ENCODE measurements at places on chromosomes 12 and 14.

- no peak for DNase-seq
Observed at GRCh38 chr14:100557658-100558057, 29.6 kb downstream of the BEGAIN start.

DNA sequence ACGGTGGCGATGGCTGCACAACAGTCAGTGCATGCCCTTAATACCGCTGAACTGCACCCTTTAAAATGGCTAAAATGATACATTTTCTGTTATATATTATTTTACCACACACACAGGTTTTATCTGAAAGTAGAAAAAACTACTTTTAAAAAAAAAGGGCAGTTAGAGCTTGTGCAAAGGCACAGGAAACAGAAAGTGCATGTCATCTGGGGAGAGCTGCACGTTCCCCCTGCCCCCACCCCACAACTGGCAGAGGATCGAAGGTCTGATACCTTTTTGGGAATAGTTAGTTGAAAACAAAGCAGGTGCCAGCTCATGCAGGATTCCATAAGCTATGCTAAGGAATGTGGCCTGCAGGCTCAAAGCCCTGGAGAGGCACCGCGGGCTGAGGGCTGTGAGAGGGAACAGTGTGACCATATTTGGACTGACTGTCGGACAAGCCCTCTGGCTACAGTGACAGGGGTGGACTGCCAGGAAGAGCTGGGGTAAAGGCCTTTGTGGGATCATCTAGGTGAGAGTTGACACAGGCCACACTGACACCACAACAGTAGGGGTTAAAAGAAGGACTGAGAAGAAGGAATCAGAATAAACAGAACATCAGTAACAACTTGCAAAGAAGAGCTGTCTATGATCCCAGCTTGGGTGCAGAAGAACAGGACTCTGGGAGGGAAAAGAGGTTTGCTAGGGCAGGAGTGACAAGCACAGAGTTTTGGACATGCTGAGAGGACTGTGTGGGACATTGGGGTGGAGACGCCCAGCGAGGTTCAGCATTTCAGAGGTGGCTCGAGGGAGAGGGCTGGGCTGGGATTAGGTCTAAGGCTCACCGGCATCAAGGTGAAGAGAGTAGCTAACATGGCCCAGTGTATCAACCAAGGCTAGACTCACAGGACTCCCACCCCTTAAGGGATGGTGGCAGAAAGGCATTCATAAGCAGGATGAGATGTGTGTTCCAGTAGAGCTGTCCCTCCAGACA lies 54.6 kb downstream of the ACTN1 start:
- DNase-seq = no peak

DNA sequence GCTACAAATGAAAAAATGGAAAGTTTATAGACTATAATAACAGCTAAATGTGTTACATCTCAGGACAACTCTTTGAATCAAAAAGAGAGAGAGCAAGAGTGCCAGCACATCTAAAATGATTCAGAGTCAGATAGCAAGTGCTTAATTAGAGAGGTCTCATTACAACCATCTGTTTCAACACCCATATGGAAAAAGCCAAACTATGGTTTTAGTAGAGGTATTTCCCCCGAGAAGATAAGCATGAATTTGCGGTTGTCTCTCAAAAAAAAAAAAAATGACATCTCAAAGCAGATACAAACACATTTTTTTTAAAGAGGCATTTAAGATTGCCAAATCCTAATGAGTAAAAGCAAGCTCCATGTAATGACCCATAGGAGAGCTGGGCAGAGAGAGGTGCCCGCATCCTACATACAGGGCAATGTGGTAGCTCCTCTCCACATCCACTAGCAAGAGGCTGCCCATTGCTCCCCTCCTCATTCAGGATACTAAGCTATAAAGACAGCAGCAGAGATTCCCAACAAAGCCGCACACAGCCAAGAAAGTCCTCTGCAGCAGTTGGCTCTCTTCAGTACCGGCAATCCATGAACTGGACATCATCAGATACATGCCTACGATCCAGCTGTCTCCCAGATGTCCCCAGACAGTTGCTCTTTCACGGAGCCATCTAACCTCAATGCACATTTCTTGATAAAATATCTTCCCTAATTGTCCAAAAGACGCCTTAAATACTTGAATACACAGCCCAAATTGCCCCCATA lies 100.4 kb downstream of the EFCAB11 start:
- DNase-seq = no peak

GRCh38 chr12:32486158-32486557 lies 86.8 kb downstream of the FGD4 start:
- no peak for DNase-seq

DNA sequence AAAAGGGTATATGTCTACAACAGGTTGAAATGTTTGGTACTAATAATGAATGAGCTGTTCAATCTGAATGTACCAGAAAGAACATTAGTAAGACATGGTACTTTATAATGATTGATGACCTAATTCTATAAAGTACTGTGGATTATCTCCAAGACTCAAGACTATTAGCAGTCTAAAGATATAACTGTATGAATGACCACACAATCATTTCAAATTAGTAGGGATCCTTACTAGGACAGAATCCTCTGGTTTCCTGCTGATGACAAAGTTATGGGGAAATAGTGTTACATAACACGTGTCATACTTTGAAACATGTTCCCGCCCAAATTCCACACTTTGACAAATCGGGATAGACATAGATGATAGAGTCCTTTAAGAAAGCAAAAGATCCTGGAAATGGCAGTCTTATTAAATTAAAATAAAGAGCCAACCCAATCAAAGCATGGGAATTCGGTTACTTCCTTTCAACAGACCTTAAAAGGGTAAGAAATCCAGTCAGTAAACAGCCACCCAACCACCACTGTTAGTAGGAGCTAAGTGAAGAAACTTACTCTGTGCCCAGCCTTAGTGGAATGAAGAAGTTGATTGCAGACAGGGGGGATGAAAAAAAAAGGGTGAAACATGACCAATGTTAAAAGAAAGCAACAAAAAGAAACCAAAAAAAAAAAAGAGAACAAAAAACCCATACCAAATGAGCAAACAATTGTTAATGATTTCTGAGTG lies 2.8 kb downstream of the VPS29 start:
- DNase-seq = no peak

DNA sequence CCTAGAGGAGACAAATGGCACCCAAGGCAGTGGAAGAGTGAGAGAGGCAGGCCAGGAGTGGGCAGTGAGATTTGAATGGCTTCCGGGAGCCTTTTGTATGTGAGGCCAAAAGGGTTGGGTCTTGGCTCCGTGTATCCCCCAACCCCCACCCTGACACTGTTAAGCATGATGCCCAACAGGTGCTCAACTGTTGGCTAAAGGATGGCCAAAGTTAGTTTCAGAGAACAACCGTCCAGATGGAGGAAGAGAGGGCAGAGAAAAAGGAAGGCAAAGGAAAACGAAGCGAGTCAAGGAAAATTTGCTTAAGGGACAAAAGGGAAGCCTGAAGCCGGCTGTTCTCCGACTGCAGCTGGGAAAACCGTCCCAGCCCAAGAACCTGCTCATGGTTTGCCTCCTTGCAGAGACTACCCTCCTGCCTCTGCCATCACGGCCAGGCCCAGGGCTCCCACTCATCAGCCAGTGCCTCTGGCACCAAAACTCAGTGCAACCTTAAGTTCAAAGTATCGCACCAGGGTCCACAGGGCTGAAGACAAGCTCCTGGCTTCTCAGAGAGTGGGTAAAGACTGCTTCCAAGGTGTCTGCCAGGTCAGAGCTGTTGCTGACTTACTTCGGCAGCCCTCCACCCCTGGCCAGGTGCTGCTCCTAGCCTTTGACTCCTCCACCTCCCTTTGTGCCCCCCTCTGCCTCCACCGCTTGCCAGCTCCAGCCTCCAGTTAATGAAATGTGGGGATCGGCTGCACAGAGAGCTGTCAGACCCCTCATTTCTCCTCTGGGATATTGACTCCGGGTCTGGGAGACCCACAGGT lies 4.2 kb upstream of the C1QL4 start:
- DNase-seq = no peak

DNA sequence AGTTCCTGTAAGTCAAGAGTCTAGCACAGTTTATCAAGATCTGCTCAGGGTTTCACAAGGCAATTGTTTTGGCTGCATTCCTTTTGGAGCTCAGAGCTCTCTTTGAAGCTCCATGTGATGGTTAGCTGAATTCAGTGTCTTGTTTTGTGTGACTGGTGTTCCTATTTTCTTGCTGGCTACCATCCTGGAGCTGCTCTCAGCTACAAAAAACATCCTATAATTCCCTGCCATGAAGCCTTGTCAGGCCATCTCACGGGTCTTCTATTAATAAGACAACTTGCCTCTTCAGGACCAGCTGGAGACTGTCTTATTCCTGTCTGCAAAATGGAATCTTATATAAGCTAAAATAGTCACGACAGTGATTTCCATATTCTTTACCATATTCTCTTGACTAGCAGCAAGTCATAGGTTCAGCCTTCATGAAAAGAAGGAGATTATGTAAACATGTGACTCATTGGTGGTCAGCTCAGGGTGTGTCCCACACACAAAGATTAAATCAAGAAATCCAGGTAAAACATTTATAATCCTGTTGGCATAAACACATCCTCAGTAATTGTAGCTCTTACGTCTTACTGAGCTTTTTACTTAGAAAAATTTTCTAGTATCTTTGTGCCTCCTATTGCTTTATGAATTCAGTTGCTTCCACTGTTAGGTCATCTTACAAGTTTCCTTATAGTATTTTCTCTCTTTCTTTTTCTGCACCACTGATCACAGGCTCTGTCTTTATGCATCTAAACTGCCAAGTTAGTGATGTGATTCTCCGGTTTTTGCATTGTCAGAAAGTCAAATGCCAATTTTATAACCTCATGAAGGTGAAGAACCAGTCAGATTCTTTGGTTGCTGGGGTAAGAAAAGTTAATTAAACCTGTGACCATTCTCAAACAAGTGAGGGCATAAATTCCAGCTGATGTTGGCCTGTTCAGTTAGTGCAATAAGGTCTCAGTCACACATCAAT lies 378.5 kb upstream of the MGAT4C start:
- DNase-seq = no peak

DNA sequence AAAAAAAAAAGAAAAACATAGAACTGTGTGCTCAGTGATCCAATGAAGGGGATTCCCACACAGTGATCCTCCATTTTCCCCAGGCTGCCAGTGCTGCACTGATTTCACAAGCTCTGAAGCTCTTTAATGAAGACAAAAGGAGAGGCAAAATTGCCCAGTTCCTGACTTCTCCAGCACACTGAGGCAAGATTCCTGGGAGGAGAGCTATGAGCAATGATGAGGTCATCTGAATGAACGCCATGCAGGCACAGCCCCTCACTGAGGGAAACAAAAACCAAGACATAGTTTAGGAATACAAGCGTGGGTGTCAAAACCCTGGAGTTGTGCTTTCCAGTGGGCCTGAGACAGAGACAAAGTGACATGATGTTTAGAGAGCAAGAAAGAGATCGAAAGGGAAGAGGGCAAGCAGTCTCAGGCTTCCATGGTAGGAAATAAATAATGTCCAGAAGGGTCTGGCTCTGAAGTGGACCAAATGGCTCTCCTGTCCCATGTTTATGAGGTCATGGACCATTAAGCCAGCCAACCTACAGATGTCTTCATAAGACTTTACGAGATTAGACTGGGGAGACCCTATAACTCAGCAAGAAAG lies 40.9 kb upstream of the SMUG1 start:
- DNase-seq = no peak

DNA sequence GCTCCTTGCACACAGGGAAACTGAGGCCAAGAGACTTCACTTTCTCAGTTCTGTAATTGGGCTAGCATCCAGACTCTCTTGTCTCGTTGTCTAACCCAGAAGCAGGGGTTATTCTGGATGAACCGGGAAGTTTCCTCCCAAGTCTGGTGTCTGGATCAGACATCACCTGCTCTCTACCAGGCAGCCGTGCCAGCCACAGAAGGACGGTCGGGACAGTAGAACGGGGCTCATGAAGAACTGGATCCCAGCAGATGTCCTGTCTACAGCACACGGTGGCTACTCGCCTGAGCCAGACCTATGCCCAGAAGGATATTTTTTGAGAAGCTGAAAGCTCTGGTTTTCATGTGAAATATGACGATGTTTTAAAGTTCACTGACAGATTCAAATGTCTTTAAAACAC lies 19.1 kb upstream of the FZD10 start:
- DNase-seq = no peak

DNA sequence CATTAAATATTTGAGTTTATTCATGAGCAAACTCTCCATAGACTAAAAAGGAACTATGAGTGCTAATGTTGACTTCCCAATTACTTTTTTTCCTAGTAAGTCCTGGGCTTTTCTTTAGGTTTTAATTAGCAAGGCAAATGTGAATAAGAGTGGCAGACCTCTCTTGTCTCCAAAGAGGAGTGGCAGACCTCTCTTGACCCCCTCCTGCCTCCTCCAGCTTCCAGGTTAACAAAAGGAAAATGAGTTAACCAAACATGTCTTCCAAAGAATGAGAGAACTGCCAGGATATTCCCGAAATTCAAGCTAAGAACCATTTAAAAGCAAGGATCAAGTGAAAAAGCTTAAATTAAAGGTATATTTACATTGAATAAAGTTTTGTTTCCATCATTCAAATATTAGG lies 253.2 kb downstream of the MDGA2 start:
- no peak for DNase-seq

GRCh38 chr12:55258303-55258702 lies 13.9 kb downstream of the OR6C74 start:
- no peak for DNase-seq

DNA sequence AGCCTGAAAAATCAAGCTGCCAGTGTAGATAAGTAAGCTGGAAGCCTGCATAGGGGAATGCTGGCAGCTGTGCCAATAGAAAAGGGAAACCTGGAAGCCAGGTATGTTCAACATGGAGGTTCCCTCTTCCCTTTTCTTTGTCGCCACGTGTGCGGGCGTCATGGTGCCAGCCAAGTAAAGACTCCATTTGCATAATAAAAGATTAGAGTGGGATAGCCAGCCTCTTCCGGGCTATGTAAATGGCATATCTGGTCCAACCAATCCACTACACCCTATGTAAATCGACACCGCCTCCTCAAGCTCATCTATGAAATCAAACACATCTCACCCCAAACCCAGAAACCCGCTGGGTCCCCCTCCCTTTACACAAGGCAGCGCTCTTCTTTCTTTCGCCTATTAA lies 5.6 kb upstream of the ADGRD1 start:
- DNase-seq = no peak

DNA sequence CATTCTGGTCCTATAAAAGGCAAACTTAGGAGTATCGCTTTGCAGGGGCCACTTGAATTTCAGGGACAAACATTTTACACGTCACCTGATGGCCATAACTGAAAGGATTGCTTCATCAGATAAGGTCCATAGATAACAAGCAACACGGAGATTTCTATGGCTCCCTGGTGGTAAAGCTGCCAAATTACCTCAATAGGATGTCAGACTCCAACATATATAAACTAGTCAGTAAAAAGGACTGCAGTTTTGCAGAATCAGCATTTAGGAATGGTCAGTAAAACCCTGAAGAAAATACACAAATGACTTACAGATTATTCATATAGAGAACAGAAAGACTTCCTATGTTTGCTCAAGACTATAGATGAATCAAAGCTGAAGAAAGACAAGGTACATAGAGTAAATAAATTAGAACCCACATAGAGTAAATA lies 66.1 kb upstream of the GRIP1 start:
- DNase-seq = no peak

DNA sequence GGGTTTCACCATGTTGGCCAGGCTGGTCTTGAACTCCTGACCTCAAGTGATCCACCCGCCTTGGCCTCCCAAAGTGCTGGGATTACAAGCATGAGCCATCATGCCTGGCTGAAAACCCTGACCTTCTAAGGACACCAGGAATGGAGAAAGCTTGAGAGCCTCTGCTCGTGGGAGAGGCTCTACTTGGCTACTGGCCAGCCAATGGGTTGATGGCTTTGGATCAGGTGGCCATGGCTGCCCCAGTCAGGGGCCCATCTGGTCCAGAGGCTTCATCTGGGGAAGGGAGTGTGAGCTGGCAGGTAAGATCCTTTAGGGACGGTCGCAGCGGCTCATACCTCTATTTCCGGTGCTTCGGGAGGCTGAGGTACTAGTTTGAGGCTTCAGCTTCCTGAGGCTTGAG lies 42.5 kb upstream of the PPP1CC start:
- no peak for DNase-seq

Measured in naive thymus-derived CD8-positive, alpha-beta T cell (primary cell).